ENCODE measurements at places on chromosomes 11 and 22. TPM values are rescaled to one million over a fixed set of nuclear protein-coding genes. Genes with fewer than 3 reads are reported as not detected.
A peak's percentile ranks its signal among the peaks of the same experiment; 100 is the strongest.

GRCh38 chr11:82546661-82547557, 186.8 kb downstream of the FAM181B start:
- no peak for DNase-seq

DNA sequence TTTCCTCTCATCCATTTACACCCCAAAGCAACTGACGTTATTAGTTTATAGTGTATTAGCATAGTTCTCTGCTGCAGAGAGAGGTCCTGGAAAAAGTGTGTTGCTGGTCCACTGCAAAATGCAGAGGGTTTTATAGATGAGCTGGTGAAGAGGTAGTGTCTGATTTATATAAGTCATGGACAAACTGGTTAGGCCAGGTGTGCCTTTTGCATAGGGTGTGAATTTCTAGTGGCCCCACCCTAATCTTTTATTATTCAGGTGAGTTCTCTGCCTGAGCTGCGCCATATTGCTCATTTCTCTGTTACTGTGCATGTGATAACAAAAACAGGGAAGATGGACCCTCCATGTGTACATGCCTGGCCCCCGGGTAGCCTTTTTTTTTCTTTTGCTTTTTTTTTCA, 43.1 kb upstream of the TRIM77 start:
- DNase-seq = no peak

DNA sequence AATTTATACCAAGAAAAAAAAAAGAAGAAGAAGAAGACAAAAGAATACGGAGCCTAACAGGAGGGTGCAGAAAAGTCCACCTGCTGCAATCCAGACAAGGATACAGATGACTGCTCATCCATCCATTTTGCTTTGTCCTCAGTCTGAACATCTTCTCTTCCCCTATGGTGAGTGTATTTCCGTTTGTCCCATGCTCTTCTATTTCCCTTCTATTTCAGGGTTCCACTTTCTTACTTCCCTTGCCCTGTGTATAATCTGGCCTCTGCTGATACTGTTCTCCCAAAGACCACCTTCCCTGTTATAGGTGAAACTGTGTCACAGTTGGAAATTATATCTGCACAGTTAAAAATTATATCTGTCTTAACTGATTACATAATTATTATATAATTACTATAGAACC, 48.7 kb upstream of the USP47 start:
- DNase-seq = no peak

GRCh38 chr11:68223275-68223674, 10.2 kb upstream of the KMT5B start:
- no peak for DNase-seq

- no peak for DNase-seq
These were observed 273.4 kb downstream of the TTC28 start for GRCh38 chr22:28406246-28406645.

- DNase-seq = no peak
These were observed 229.0 kb upstream of the ZC3H12C start for GRCh38 chr11:109864151-109864661.

DNA sequence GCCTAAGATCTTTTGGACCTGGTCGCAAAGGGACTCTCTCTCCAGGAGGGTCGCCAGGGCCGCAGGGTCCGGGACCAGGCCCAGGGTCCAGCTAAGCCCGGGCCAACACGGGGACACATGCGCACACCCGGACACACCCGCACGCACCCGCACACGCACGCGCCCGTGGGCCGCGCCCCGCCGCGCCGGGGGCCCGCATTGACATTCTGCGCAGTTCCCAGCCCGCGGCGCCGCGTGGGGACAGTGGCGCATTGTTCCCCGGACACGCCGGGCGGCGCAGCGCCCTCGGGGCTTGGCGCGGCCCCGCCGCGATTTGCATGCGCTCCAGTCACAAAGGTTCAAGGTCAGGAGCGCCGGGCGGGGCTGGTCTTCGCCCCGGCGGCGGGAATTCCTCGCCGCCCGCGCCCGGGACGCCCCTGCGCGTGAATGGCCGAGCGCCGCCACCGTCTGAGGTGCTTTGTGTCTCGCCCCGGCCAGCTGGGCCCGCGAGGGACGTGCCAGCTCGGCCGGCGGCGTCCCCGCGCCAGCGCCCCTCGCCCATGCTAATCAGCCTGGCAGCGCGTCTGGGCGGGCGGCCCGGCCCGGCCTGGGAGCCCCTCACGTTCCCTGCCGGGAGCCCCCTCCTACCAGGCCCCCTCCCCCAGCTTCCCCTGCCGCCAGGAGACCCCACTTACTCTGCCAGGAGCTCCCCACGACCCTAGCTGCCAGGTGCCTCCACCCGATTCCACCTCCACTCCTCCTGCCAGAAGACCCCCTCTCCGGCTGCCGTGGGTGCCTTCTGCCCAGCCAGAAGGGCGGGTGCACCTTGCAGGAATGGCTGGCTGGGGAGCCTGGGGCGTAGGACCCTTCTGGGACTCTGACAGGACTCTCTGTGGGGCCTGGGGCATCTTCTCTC, 50.5 kb upstream of the WNT7B start:
- DNase-seq = no peak

DNA sequence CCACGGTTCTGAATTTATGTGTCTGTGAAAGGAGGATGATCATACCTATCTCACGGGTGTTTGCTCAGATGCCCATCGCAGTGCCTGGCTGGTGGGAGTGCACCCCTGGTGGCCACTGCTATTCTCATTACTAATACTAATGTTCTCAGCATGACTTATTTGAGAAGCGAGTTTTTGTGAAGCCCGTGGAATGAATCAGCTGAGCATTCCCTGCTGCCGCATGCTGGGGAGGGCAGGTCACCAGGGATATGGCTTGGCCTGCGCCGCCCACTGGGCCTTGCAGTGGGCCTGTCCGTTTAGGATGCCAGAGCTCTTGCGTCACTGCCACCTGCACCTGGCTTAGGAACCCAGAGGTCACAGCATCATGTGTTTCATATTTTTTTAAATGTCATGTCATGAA, 16.9 kb downstream of the CTTN start:
- DNase-seq = no peak

DNA sequence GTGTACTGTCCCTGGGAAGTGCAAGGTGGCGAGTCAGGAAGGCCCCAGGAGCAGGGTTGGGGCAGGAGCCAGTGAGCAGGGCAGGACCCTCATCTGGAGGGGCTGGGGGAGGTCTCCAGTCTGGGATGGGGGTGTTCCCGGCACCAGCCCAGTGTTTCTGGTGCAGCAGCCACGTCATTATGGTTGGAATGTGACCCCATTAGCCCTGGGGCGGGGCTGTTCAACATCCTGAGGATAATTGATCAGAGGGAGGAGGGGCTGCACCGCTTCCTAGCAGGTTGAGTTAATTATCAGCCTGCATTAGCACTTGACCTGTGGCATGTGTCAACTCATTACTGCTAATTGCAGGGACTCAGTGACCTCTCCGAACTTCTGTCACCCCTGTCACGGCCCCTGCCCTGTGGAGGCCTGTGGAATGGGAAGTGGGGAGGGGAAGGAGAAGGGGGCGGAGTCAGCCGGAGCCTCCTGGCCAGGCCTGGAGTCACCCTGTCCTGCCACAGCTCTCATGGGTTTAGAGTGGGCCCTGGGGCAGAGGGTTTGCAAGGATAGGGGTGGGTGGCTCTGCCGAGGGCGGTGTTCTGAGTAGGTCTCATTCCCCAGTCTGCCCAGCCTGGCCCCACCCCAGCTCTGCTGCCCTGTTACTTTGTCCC, 52.8 kb upstream of the CCDC188 start:
- no peak for DNase-seq

The SELENOM gene
- polyA plus RNA-seq = 17.8 TPM

- no peak for DNase-seq
These were observed 26.3 kb downstream of the TRMU start for GRCh38 chr22:46361826-46362202.

The TUBGCP6 gene
- 33.5 TPM for polyA plus RNA-seq

DNA sequence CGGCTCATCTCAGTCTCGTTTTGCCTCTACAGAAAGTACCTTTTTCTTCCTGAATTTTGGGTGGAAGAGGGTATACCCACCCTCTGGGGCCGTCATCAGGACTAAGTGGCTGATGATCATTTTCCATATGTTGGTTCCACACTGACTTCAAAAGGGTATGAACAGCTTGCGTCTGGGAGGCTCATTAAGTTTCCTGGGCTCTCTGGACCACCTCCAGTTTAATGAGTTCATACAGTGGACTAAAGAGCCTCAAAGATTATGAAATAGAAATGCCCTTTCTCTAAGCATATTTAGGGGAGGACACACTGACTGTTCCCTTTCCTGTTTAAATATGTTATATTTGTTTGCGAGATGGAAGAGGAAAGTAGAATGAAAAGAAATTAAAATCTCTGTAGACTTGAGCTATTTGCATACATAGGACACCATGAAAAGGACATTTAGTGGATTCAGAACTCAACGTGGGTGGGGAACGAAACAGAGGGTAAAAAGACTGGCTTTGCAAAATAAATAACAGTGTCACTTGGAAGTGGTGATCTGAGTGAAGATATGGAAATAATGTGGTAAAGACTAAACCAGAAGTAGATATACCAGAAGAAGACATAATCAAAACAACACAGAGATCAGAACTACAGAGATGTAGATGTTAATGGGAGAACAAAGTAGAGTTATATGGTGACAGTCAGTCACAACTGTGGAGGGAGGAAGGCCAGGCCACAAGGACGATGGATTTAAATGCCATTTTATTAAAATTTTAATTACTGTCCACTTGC, 18.7 kb downstream of the LDLRAD3 start:
- DNase-seq = no peak

- DNase-seq = no peak
These were observed 22.4 kb downstream of the DEPDC5 start for GRCh38 chr22:31776231-31776630.

The APOL3 gene
- 13.8 TPM for polyA plus RNA-seq

- no peak for DNase-seq
These were observed 81.3 kb upstream of the BLID start for GRCh38 chr11:122197066-122197987.

GRCh38 chr22:40519948-40520331, 116.6 kb downstream of the MRTFA start:
- DNase-seq = no peak

DNA sequence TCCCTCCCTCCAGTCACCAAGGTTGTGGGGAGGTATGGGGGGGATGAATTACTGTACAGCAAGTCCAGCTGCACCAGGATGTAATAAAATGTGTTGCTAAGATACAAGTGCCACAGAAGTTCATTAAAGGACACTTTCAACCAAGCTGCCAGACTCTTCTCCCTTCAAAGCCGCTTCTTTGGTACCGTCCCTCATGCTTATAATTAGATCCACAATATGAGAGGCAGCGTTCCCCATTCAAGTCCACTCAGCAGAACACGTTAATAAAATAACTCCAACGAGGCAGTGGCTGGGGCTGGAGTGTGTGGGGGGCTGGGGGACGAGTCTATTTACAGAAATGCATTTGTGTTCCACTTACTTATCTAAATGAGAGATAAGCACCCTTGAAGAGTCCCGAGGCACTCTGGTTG, 14.7 kb downstream of the PHF21B start:
- no peak for DNase-seq

GRCh38 chr11:95378111-95378510, 147.1 kb upstream of the SESN3 start:
- DNase-seq = no peak

GRCh38 chr11:43687120-43687791, 6.7 kb downstream of the HSD17B12 start:
- peak; percentile 1 for DNase-seq

DNA sequence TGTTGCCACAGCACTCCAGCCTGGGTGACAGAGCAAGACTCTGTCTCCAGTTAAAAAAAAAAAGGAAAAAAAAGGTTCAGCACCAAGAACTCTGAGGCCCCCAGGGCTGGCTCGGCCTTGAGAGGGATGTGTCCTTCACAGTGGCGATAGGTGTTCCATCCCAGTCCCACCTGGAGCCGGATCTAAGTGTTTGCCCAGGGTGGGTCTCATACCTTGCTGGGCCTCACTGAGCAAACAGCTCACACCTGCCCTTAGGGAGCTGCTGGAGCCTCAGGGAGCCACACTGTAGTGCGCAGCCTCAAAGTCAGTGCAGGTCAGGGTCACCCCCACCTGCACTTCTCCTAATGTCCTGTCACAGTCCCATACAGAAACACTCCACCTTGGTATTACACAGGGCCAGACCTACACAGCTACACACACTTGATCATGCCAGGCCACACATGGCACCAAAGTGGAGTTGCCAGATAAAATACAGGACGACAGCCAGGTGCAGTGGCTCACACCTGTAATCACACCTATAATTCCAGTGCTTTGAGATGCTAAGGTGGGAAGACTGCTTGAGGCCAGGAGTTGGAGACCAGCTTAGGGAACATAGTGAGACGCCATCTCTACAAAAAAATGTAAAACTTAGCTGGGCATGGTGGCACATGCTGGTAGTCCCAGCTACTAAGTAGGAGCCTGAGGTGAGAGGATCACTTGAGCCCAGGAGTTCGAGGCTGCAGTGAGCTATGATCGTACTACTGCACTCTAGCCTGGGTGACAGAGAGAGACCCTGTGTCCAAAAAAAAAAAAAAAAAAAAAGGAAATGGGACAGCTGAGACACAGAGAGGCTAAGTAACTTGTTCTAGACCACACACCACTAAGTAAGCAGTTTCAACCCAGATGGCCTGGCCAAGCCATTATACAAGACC, 7.3 kb downstream of the STARD10 start:
- DNase-seq = no peak

The CCDC116 gene
- 0.45 TPM for polyA plus RNA-seq

The ANO1 gene
- 5.5 TPM for polyA plus RNA-seq

DNA sequence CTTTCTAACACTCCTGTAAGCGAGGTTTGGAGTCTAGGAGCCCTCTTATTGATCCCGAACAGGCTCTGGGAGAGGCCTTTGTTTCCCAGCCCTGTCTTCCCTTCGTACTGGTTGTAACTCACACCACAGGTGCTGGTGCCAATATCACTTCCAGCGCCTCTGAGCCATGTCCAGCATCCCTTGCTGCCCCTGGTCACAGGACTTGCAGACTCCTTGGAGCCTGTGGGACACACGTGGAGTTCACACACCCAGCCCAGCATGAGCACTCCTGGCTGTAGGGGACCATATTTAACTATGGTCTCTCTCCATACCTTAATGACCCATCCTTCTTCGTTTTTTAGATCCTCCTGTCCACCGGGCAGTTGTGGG, 2.2 kb downstream of the ZBTB16 start:
- DNase-seq = no peak

The ENTHD1 gene
- polyA plus RNA-seq = not detected

DNA sequence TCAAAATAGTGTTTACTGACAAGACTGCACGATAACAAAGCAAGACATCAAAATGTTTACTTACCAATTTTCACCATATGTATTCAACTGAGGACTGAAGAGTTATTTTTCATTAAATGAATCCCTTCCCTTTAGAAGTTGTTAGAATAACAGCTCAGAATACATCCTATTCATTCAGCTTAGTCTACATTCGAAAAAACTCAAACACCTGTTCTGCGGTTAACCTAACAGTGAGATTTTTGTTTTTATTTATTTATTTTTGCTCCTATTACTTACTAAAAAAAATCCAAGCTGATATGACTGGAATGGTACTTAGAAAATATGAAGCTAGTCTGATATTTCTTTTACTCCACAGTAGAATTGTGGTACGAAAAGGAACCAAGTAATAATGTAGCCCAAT, 10.0 kb downstream of the KCNA4 start:
- no peak for DNase-seq

DNA sequence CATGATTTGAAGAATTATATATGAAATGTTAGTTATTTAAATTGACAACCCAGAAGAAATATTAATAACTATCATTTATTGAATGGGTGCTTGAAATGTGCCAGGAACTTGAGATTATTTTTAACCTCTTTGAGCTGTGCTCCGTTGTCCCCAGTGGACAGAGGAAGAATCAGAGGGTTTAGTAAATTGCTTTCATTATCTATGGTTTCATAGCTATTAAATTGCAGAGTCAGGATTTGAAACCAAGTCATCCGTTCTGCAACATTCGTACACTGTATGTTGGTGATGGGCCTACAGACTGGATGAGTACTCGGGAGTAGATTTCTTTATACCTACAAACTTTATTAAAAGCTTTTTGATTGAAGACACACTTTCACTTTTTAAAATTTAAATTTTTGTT, 4.9 kb downstream of the HSD17B12 start:
- no peak for DNase-seq

GRCh38 chr22:44486538-44486937, 11.5 kb downstream of the RTL6 start:
- no peak for DNase-seq
